ENCODE measurements at places on chromosomes 5 and 9. TPM values are rescaled to one million over a fixed set of nuclear protein-coding genes. Genes with fewer than 3 reads are reported as not detected.
A peak's percentile ranks its signal among the peaks of the same experiment; 100 is the strongest.

- DNase-seq, result peak; percentile 44
Observed at GRCh38 chr9:122370869-122371755, at the start of gene PTGS1. PTGS1 (plus strand) TSS chr9:122371024; CDS start chr9:122371085, 61 bp downstream.

SLC36A3 gene
- not detected for polyA plus RNA-seq

ZNF354C gene
- polyA plus RNA-seq, result 8.4 TPM

- no peak for DNase-seq
Observed at GRCh38 chr9:34675869-34676268, 13.4 kb upstream of the CCL27 start.

DNA sequence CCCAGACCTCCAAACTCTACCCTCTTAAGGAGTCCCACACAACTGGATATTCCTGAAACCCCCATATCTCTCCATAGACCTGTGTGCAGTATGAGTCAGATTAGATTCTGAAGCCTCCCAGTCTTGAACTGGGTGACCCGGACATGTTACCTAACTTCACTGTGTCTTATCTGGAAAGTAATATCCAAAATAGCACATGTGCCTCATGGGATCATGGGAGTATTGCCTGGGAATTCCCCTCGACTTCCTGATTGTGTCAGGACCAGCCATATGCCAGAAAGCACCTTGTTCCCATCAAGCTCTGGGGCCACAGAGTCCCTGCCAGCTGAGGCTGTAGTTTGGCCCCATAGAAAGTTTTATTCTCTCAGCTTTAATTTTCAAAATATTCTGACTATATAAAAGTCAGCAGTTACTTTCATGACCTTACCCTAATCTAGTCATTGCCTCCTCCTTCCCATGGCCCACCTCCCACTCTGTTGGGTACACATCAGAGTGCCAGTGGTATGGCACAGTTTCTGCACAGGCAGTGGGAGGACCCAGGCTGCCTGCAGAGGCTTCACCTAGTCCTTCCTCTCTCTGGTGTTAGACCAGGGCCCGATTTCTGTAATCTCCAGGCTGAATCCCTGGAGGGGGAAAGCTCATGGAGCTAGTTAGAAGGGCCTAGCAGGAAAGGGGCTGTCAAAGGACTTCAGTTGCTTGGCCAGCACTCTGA lies 19.5 kb upstream of the B4GALT1 start:
- DNase-seq, result no peak
